ENCODE measurements at places on chromosomes 11 and 22.

DNA sequence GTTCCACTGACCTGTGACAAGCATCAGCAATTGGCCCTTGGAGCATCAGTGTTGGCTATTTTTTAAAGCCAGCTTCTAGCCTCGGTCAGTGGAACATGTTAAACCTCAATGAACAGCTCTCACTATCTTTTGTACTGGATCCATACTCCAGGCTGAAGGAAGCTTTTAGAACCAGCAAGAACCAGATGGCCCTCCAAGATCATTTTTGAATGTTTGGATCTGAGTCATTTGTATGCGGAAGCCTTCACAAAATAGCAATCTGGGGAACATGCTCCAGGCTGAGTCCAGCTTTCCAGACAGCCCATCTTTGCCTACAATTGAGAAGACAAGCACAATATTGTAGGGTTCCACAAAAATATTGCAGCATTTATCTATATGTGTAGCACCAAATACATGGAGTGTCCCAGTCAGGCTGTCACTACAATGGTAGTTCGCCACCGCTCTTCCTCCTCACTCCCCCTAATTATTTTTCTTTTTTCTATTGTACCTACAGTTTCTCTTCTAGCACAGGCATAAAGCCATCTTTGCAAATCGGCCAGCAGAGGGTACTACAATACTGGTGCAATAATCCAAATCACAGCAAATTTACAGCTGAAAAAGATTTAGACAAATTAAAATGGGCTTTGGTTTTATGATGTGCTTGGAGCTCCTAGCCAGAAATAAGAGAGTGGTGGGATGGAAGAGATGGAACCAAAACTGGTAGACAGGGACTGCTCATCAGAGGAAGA, 177.4 kb upstream of the BLID start:
- peaks cover 3% of the 10 kb centered on the region for H3K27me3 ChIP-seq
- DNase-seq = no peak
- H3K36me3 ChIP-seq = peaks cover 12% of the 10 kb centered on the region
- H3K4me3 ChIP-seq = no peak overlapping the region
- no peaks in the 10 kb centered on the region for H3K4me1 ChIP-seq
- H3K27ac ChIP-seq = no peak overlapping the region

GRCh38 chr22:28333088-28333487, 346.6 kb downstream of the TTC28 start:
- H3K36me3 ChIP-seq = no peaks in the 10 kb centered on the region
- no peak overlapping the region for H3K4me3 ChIP-seq
- no peak overlapping the region for H3K27ac ChIP-seq
- no peaks in the 10 kb centered on the region for H3K27me3 ChIP-seq
- no peaks in the 10 kb centered on the region for H3K4me1 ChIP-seq

DNA sequence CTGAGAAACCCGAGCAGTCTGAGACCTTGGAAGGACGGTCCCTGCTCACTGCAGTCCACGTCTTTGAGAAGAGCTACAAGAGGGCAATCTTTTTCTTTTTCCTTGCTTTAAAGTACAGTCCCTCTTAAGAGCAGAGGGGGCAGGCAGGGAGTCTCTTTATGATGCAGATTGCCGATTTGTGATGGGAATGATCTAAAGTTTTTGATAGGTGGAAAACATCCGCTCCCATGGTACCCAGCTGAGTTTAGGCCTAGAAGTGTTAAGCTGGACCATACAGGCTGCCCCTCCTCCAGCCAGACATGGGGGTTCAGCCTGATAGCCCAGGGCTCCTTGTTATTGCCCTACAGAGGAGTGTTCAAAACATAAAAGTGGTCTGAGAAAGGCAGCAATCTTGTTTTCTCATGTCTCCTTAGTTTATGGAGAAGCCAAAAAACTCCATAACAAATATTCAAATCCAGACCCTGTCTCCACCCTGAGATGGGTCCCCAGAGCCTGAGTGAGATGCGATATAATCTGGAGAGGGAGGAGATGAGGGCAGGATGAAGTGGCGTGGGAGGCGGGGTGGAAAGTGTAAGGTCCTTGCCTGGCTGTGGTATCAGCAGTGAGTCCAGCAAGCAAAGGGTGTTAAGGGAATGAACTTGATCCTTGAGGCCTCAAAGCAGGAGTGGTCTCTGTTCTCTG, 135.1 kb downstream of the FDX1 start:
- no peaks in the 10 kb centered on the region for H3K4me1 ChIP-seq
- H3K4me3 ChIP-seq = no peak overlapping the region
- no peak overlapping the region for H3K27ac ChIP-seq
- DNase-seq = no peak
- H3K27me3 ChIP-seq = peaks cover 24% of the 10 kb centered on the region

DNA sequence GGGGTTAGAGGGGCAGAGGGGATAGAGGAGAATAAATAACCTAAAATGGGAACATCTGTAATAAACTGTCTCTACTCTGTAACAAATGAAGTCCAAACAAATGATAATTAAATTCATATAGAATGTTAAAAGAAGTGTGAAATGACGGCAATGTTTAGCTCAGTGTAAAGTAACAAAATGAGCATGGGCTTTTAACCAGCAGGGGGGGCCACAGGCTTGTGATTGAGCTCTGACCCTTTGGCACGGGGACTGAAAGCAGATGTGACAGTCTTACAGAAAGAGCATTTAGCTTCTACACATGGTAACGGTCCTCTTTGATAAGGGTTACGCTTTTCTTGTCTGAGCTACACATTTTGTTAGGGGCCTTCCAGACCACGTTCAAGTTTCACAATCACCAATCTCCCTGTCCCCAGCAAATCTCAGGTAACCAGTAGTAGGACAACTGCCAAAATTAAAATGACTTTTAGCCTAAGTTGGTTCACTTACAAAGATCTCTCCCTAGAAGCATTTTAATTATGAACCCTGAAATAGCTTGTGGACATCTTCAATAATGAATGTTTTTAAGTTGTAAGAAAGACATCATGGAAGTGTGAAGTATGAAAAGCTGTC, 262.5 kb downstream of the DCDC1 start:
- DNase-seq = no peak
- peaks cover 2% of the 10 kb centered on the region for H3K27me3 ChIP-seq
- H3K4me3 ChIP-seq = no peak overlapping the region
- H3K4me1 ChIP-seq = no peaks in the 10 kb centered on the region

- H3K27me3 ChIP-seq = no peaks in the 10 kb centered on the region
- DNase-seq = no peak
- H3K4me3 ChIP-seq = no peak overlapping the region
- H3K36me3 ChIP-seq = no peaks in the 10 kb centered on the region
- no peaks in the 10 kb centered on the region for H3K4me1 ChIP-seq
Observed at GRCh38 chr11:100203789-100204188, 483.3 kb upstream of the ARHGAP42 start.

DNA sequence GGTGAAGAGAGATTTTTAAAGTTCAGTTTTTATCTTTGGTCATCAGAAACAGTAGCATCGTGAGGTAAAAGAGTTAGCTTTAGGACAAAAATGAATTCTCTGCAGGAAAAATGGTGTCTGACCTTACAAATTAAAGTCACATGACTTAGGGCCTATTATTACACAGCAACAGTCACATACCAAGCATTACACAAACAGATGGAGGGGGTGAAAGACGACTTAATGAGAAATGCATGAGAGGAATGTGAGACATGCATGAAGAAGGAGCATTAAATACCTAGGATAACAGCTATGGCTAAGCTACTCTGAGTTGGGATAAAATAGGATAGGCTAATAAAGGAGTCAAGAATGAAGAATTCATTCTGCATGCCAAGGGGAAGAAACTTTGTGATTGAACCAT, 77.5 kb downstream of the BLID start:
- no peaks in the 10 kb centered on the region for H3K4me1 ChIP-seq
- no peak overlapping the region for H3K27ac ChIP-seq
- DNase-seq = no peak
- peaks cover 25% of the 10 kb centered on the region for H3K27me3 ChIP-seq
- H3K36me3 ChIP-seq = no peaks in the 10 kb centered on the region

DNA sequence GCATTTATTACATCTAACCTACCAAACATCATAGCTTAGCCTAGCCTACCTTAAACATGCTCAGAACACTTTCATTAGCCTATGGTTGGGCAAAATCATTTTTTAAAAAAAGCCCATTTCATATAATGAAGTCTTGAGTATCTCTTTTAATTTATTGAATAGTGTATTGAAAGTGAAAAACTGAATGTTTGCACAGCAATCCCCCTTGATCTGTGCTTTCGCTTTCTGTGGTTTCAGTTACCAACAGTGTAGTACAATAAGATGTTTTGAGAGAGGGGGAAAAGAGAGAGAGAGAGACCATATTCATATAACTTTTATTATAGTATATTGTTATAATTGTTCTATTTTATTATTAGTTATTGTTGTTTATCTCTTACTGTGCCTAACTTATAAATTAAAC, 8.4 kb upstream of the MAP6 start:
- H3K27me3 ChIP-seq = peaks cover 11% of the 10 kb centered on the region
- no peaks in the 10 kb centered on the region for H3K4me1 ChIP-seq

GRCh38 chr11:123654566-123655081, at the start of gene SCN3B:
TSS of gene SCN3B (minus strand) at chr11:123654624. CDS start at chr11:123653801, 823 bp downstream.
- H3K4me3 ChIP-seq = peak within 1 kb of the TSS; percentile 79
- H3K36me3 ChIP-seq = peaks cover 18% of the 10 kb centered on the region
- H3K27ac ChIP-seq = no peak within 1 kb of the TSS
- H3K4me1 ChIP-seq = peaks cover 22% of the 10 kb centered on the region

DNA sequence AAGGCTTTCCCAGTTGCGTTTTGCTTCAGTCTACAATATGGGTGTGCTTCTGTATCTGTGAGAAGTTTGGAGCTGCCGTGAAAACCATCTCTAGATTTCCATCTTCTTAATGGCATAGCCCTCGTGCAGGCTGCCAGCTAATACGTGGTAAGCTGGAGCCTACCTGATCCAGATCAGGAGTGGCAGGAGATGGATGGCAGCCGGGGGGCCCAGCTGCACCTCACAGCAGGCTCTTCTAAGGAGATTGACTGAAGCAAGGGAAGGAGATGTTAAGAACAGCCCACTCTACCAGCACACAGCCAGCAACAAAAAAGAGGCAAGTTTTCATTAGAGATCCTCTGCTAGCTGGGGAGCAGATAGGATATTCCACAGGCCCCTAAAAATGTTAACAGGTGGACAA, 115.5 kb downstream of the MSANTD4 start:
- no peak overlapping the region for H3K4me3 ChIP-seq
- no peaks in the 10 kb centered on the region for H3K4me1 ChIP-seq
- H3K27ac ChIP-seq = no peak overlapping the region
- no peaks in the 10 kb centered on the region for H3K36me3 ChIP-seq
